ENCODE measurements at places on chromosomes 3 and 15.
A peak's percentile ranks its signal among the peaks of the same experiment; 100 is the strongest.

- no peak for DNase-seq
Observed at GRCh38 chr3:24040311-24040710, 95.2 kb downstream of the NR1D2 start.

GRCh38 chr15:67979281-67979680 is 74.8 kb upstream of the PIAS1 start:
- no peak for DNase-seq

DNA sequence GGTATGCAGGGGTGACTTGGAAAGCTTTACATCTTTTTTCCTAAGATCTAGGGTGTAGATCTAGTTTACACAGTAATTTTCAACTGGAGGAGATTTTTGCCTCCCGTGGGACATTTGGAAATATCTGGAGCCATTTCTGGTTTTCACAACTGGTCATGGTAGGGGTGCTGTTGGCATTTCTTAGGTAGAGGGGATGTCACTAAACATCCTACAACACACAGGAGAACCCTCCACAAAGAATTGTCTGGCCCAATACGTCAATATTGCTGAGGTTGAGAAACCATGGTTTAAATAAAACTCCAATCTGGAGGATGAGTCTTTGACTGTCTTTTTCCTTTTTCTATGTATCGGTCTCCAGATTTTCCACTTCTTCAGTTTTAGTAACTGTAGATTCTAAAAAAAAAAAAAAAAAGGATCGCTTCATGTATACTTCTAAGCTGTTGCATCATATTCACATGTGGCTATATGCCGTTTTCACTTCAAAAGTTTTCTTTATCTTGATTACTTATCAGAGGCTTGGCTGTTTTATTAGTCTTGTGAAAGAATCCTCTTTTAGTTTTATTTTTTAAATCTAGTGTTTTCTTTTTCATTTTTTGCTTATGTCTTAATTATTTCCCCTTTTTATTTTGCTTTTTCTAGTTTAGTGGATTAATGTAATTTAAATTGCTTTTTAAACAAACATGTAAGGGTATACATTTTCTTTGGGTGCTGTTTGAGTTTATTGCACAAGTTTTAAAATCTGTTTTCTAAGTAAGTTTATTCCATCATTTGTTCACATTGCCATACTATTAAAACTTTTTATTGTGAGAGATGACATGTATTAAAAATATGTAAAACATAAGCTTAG is 21.2 kb downstream of the UBE2Q2 start:
- no peak for DNase-seq

- DNase-seq: no peak
Observed at GRCh38 chr3:126052196-126053058, 31.5 kb downstream of the SLC41A3 start.

DNA sequence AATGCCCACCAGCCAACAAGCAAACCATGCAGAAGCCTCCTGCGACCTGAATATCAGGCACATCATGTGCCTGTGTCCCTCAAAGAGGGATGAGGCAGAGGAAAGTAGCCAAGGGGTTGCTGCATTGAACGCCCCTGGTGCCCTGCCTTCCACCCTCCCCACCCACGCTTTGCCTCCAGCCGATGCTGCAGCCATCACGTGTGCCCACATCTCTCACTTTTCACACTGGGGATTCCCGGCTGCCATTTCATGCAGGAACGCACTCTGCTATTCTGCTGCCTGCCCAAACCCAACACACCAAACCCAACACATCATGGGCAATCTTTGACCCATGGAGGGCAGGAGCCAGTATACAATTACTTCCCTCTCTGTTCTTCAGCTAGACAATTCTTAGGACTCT is 462.2 kb upstream of the PROK2 start:
- DNase-seq: no peak

GRCh38 chr3:155702745-155703591 is 41.9 kb downstream of the PLCH1 start:
- no peak for DNase-seq

DNA sequence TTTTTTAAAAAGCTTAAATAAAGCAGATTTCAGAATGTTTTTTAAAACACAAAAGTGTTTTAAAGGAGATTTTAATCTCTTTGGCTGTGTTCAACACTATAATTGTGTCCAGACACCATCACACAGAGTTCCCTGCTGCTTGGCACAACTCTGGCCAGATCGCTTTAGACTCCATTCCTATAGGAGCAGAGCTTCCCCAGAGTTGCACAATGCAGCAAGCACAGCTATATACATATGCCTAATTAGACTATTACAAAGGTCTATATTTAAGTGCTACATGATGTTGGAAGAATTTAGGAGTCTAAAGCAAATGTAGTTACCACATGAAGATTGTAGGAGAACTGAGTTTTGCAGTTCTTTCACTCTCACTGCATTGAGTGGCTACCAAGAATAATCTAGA is 11.2 kb downstream of the SLC9A9 start:
- DNase-seq: no peak

DNA sequence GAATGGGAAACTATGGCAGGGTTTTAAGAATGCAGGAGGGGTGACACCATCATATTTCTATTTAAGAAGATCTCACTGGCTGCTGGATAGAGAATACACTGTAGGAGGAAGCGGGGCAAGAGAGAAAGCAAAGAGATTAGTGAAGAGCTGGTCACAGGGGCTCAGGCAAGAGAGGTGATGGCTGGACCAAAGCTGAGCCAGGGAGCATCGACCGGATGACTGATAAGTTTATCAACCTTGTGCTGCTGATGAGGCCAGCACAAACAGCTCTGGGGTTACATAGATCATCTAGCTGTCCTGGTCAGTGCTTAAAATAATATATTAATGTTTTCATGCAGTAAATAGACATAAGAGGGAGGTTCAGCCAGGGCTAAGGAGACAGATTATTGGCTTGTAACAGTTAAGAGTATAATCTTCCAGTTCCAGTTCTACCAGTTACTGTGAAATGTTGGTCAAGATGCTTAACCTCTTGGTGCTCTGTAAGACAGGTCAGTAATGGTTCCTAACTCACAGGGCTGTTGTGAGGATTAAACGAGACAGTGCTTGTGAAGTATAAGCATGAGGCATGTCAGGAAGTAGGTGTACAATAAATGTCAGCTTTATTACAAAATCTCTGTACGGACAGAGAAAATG is 201.0 kb upstream of the FEZF2 start:
- no peak for DNase-seq

- DNase-seq: no peak
Observed at GRCh38 chr3:15329046-15330005, 3.1 kb downstream of the SH3BP5 start.

DNA sequence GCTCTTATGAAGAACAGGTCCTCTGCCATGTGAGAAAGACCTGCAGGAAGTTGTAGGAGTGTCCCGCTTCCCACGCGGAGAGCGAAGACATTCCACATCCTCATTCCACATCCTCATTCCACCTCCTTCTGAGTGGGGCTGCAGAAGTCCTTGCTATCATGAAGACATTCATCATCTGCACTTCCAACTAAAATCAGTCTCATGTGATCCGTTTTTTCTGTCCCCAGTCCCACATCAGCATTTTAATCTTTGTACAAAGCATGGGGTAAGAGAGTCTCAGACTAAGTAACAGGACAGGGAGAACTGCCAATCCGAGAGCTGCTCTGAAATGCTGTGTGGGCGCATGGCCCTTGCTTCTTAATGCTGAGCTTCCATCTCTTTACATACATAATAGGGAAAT is 227.2 kb downstream of the RSRC1 start:
- no peak for DNase-seq

DNA sequence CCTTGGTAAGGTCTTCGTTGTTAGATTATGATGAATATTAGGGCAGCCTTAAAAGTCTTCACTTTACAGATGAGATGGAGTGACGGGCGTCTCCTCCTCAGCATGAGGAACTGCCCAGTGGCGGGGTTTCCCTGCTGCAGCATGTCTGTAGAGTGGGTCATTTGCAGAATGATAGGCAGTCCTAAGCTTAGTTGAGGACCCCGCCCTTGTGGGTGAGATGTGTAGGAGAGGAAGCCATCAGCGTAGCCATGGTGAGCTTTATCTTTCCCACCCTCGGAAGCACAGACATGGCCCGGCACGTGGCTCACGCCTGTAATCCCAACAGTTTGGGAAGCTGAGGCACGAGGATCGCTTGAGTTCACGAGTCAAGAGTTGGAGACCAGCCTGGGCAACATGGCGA is 877 bp downstream of the NIT2 start:
- peak; percentile 11 for DNase-seq

GRCh38 chr15:60871731-60872130 is 357.4 kb downstream of the RORA start:
- no peak for DNase-seq

GRCh38 chr3:89527736-89528305 is 420.4 kb downstream of the EPHA3 start:
- DNase-seq: no peak

GRCh38 chr3:194811118-194811517 is 125.4 kb downstream of the FAM43A start:
- DNase-seq: no peak

GRCh38 chr15:74213858-74214284 is 11.3 kb upstream of the STRA6 start:
- DNase-seq: no peak

GRCh38 chr3:110419601-110420000 is 652.0 kb upstream of the NECTIN3 start:
- DNase-seq: no peak

DNA sequence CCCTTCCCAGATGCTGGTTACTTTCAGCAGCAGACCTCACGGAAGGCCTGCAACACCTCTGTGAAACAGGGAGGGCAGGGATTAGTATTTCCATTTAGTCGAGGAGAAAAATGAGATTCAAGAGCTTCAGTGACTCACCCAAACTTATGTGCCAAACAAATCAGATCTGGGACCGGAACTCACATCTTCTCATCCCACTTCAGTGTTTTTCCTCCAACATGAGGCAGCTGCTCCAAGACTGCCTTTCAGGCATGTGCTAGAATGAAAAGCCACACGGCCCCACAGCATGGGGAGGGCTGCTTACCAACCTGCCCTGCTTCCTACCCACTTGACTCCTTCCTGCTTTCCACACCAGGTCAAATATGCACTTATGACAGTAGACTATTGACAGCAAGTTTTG is 129.4 kb upstream of the SLC24A5 start:
- no peak for DNase-seq

DNA sequence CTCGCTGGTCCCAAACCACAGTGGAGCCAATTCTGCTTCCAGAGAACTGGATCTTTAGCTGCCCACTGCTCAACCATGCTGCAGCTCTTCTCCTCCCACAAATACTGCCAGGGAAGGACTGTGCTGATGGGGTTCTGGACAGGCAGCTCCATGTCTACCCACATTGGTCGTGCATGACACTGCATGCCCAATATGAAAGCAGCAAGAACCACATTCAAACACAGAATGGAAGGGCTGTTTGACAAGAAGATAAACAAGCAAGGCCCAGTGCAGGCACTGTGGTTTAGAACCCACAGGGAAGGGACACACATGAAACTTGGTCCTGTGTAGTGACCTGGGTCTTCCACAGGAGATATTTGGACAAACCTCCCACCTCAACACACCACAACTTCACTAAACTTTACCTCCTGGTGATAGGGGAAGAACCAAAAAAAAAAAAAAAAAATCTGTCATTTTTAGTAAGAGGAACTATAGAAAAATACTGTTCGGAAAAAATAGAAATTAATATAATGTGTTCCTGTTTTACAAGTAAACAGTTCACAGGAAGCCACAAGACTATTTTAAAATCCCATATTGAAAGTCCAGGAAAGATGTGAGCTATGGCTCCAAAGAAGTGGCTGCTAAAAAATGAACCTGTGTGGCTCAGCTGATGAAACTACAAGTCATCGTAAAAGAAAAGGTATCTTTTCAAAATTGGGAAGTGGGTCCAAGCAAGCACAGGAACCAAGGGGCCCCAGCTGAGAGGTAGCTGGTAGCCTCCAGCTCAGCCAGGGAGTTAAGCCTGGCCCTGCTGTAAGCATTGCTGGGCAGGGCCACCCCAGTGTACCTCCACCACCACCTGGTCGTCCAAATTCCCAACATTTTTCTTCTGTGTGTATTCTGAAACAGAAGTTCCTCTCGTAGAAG is 77.7 kb upstream of the ACAN start:
- no peak for DNase-seq

DNA sequence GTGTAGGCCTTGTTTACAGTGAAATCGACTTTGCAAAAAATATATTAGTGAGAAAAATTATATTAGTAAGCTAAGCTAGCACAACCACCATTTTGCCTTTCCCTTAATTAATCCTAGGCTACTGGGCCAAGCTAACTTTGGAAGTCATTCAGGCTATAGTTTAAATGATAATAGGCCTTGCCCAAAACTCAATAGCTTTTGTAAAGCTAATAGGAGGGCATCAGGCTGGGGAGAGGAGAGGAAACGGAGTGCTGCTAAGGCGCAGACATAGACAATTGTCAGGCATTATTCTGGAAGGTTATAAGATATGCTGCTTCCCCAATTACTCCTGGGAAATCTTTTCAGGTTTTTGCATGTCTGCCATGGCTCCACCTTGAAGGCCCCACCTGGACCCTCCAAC is 1286.0 kb downstream of the NSUN3 start:
- DNase-seq: no peak

DNA sequence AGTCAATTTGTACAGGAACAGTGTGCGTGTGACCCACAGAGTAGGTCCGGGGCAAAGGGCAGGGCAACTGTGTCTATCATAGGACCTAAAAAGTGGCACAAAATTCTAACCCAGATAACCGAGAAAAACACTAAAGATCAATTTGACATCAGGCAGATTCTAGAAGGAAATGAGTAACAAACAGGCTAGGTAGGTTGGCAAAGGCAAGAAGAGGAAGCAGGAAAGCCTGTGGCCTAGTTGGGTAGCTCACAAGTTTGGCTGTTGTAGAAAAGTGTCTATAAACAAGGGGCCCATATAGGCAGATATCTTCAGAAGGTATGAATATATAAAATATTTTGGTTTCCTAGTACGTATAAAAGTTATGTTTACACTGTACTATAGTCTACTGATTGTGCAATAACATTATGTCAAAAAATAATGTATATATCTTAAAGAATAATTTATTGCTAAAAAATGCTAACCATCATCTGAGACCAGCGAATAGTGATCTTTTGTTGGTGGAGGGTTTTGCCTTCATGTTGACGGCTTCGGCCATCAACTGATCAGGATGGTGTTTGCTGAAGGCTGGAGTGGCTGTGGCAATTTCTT is 13.3 kb upstream of the OR5K1 start:
- DNase-seq: peak; percentile 11

- DNase-seq: no peak
Observed at GRCh38 chr15:52523647-52524046, 5.0 kb downstream of the MYO5A start.

- no peak for DNase-seq
Observed at GRCh38 chr15:74960286-74960685, 3.7 kb upstream of the RPP25 start.

Measured in CD4-positive, alpha-beta T cell treated with Interleukin-17A for 4 hours (primary cell).